ENCODE measurements at places on chromosomes 13 and 19.

DNA sequence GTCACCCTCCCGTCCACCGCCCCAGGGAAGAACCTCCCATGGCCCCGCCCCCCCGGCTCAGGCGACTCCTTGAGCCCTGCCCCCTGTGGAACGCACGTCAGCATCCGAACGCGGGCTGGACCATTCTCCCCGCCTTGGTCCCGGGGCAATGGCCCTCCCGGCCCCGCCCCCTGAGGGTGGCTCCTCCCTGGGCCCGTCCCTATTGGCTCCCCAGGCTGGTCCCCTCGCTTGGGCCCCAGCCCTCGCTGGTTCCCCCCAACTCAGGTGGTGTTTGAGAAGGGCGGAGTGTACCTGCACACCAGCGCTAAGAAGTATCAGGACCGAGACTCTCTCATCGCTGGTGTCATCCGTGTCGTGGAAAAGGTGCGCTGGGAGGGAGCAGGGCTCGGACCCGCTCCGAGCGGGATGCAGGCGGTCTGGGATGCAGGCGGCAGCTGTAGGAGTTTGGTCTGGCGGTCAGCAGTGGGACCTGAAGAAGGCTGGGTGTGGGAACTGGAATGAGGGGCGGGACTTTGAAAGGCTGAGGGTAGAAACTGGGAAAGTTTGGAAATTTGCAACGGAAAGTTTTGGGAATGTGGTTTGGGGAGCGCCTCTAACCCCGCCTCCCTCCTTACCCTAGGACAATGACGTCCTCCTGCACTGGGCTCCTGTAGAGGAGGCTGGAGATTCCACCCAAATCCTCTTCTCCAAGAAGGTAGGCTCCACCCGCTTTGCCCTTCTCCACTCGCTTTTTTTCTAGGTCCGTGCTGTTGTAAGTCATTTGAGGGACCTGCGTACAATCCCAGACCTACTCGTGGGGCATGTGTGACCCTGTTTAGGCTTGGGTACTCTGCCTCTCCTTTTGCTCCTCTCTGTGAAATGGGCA lies 609 bp downstream of the TBC1D17 start:
- DNase-seq: peak; percentile 95

DNA sequence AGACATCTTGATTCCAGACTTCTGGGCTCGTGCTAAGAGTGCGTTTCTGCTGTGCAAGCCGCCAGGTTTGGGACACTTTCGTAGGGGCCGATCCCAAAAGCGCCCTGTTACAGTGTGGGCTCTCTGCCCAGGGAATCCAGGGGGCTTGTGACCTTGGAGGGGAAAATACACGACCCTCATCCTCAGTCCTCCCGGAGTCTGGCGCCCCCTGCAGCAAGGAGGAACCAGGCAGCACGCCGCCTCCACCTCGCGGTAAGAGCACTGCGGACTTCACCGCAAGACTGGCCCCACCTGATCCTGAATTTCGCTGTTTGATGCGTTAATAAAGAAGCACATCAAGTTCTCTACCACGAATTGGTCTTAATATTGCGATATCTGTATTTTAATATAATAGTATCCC lies 5.2 kb downstream of the POLRMT start:
- no peak for DNase-seq

DNA sequence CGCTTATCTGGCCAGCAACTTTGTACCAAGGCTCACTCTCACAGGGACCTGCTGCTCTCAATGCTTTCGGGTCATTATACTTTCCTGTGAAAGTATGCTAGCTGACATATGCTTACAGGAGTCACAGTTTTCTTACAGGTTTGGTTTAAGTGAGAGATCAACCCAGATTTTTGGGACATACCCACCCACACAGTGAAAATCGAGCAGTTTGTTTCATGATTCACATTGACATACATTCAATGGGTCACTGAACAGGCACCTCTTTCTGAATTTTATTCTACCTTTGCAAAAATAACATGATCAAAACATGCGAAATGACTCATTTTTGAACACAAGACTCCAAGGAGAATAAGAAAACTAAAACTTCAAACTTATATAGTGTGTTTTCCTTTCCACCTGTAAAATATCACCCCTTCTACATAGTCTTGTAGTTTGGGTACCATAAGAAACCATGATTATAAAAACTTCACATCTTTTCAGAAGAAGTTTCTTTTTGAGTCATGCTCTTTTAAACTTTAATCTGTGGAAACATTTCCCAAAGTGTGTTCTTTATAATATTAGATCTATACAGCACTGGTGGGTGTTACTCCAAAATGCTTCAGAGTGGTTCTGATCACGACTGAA lies 44.3 kb upstream of the TEX29 start:
- DNase-seq: no peak

GRCh38 chr13:32728327-32728726 lies 142.1 kb downstream of the PDS5B start:
- DNase-seq: no peak

GRCh38 chr19:12665281-12665573 lies 1.3 kb downstream of the MAN2B1 start:
- DNase-seq: no peak

GRCh38 chr19:6260912-6261650 lies 18.7 kb downstream of the MLLT1 start:
- DNase-seq: no peak

DNA sequence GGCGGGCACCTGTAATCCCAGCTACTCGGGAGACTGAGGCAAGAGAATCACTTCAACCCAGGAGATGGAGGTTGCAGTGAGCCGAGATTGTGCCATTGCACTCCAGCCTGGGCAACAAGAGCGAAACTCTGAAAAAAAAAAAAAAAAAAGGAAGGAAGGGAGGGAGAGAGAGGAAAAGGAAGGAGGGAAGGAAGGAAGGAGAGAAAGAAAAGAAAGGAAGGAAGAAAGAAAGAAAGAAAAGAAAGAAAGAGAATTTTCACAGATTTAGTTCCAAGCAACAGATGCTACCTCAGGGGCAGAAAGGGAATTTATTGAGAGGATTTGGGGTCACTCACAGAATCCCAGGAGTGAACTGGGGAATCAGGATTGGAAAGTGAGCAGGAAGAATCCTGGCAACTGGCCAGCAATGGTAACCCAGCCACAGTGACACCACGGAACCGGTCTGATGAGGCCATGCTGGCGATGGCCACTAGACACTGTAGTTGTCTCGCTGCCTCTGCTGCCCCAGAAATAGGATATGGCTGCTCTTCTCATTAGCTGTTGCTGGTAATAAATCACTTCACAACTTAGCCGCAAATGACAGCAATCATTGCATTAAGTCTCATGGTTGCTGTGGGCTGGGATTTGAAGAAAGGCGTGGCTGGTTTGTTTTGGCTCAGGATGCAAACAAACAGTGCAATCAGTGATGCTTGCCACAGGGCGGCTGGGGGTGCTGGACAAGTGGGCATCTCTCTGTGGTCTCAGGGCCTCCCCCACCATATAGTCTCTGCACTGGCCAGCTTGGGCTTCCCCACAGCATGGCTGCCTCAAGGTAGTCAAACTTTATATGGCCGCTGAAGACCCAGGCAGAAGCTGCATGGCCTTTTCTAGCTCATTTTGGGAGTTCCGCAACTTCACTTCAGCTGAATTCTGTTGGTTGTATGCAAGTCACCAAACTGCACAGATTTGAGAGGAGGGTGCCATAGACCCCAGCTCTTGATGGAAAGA lies 5.2 kb upstream of the BCAM start:
- DNase-seq: no peak

DNA sequence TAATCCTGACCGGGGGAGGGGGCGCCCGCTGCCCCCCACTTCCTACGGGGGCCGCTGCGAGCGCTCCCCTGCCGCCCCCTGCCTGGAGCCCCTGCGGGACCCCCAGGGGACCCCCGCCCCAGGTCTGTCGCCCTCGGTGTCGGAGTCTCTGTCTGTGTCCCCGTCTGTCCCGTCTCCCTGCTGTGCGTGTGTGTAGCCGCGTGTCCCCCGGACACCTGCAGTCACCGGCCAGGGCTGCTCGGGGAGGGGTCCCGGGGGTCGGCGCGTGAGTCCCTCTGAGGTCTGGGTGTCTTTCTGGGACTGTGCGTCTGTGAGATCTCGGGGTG lies 7.7 kb upstream of the NFIC start:
- no peak for DNase-seq

- DNase-seq: no peak
Measured at GRCh38 chr13:94713561-94714182, 1.3 kb upstream of the SOX21 start.

DNA sequence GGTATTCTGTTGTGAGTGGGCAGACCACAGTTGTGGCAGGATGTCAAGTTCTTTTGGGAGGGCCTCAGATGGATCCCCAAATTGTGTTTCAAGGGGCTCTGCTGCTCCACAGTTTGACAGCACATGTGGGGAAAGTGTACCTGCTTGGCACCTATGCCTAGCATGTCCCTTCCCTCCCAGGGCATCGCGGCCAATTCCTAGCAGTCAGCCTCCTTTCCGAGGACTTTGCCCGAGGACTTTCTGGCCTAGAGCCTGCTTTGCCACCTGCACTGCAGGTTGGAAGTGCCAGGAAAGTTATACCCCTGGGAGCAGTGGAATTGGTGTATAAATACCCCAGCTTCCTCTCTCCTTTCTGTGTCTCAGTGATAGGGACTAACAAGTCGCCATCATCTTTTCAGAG lies 11.9 kb upstream of the GPR12 start:
- no peak for DNase-seq

- DNase-seq: no peak
Measured at GRCh38 chr19:53951436-53951835, 11.3 kb upstream of the CACNG8 start.

DNA sequence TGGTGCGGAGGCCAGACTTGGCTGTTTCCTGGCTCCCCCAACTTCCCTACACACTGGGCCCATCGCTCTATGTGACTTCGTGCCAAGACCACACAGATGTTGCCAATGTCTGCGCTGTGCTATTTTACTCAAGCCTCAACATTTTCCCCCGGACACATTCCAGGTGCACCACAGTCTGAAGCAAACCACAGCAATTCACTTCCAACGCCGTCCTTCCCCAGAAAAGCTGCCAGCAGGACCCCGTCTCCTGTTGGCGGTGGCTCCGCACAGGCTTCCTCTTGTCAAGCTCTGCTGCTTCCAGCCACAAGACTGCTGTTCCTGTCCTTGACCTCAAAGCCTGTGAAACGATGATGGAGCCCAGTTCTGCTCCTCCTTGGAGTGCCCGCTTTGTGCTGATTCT lies 100.7 kb downstream of the CRYL1 start:
- DNase-seq: no peak

DNA sequence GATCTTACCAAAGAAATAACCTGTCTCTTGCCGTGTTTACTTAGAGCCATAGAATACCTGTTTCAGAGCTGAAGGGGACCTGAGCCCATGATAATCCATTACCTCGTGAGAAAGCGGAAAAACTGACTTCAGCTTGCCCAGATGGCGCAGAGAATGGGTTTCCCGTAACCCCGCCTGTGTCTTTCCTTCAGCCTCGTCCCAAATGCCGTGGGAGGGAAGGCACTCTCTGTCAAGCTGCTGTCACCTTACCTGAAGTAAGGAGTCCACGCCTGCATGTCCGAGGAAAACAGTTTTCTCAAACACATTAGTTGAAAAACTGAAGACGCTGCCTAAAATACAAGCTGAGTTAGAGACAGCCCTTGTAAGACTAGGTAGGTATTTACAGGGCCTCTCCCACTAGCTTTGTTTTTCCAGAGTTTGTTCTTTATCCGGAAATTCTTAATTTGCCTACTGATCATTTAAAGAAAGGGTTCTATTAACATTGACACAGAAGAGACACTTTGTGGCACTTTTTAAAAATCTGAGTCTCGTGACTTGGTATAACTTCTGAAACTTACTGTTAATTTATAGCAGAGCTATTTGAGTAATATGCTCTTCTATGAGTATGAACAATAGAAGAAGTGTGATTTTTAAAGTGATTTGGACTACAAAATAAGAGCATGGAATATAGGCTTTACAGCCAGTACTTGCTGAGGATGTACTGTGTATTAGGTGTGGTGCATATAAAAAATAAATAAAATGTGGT lies 1.3 kb upstream of the INTS6 start:
- peak; percentile 25 for DNase-seq

DNA sequence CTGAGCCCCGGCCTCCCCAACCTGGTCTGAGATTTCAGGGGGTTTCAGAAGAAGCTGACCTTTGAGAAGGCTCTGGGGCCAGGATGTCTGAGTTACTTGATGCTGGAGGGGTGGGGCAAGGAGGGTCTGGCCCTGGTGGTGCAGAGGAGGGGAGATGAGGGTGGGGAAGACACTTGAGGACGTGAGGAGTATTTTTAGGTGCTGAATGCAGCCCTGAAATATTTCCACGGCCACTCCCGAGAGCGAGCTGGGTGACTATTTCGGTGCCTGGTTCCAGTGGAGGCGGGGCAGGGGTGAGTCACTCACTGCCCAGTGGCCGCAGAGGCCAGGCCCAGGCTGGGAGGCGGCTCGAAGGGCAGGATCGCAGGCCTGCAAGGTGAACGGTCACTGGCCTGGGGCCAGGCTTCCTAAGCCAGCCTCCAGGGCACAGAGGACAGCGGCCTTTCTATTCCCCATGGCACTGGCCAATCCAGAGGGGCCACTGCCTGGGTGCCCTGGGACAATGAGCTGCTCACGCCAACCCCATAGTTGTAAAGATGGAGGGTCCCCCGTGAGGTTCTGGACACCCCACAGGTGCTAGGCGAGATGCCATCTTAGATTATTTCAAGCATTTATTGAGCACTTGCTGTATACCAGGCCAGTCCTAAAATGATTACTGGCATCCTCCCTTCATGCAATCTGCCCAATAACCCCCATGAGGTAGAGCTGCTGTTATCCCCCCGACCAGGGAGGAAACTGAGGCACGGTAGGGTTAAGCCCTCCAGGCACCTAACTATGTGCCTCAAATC lies 19.7 kb upstream of the JUND start:
- DNase-seq: no peak

DNA sequence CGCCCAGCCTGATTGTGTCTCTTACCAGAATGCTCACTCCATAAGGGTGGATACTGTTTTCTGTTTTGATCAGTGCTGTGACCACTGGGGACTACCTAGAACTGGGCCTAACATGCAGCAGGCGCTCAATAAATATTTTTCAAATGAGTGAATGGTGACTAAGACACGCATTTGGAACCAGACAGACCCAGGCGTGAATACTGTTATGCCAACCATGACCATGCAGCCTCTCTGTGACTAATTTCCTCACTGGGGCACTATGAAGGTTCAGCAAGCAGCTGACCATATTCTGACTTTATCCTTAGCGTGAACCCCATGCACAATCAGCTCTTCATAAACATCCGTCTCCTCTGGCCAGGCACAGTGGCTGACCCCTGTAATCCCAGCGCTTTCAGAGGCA lies 13.0 kb upstream of the SPC24 start:
- no peak for DNase-seq

DNA sequence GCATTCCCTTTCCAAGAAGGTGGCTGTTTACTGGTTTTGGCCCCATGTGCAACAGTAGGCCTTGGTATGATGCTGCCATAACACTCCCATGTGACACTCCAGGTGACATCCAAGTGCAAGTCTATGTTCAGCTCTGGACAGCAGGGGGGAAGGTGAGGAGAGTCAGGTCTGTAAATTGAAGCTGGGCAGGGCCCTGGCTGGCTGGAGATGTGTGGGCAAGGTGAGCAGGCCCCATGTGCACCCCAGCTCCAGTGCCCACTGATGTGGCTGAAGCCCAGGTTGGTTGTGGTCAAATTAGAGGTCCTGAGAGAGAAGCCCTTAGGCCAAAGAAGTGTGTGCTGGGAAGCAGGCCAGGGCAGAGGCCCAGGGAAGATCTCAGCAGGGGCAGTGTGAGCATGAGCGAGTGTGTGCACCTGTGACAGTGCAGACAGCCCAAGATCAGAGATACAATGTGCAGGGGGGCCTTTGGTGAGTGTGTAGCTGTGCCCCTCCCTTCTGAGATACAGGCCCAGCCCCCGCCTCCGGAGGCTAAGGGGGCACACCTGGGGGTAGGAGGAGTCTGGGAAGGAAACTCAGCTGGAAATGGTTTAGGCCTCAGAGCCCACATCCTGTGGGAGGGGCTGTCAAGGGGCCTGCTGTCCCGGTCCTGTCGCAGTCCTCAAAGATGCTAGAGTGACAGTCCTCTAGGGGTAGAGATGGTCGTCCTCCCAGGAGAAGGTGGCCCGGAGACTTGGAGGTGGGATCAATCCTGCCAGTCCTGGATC lies 18.6 kb downstream of the DEDD2 start:
- peak; percentile 53 for DNase-seq
